ENCODE measurements at places on chromosomes 3 and 15. TPM values are rescaled to one million over a fixed set of nuclear protein-coding genes. Genes with fewer than 3 reads are reported as not detected.

SEMA3F gene
- total RNA-seq: 26.0 TPM

TMEM158 gene
- 3.7 TPM for total RNA-seq

SH2D7 gene
- not detected for total RNA-seq

SKOR1 gene
- 0.34 TPM for total RNA-seq

PRICKLE2 gene
- total RNA-seq: 34.5 TPM

IL12A gene
- total RNA-seq: 0.81 TPM

MORC1 gene
- total RNA-seq: not detected

ADAMTSL3 gene
- total RNA-seq: 10.5 TPM

DNAH1 gene
- total RNA-seq: 7.7 TPM

All from left lung (tissue), 14 donors.